ENCODE measurements at places on chromosomes 6 and 20. TPM values are rescaled to one million over a fixed set of nuclear protein-coding genes. Genes with fewer than 3 reads are reported as not detected.

DNA sequence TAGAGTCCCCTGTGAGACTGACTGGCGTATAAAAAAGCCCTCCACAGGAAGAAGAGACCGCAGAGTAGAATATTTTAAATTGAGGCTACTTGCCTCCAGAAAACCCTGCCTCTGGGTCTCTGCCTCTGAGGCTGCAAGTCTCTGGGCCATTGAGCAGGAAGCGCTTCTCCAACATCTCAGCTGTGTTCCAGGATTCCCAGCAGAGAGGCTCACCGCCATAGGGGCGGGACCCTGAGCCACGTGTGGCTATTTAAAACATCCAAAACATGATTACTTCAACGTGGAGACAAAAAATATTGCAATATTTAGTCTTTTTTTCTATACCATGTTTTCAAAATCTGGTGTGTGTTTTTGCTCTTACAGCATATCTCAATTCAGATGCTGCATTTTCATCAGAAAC lies 59.4 kb downstream of the GNAS-AS1 start:
- no peak for DNase-seq
- H3K4me1 ChIP-seq = peaks cover 14% of the 10 kb centered on the region
- H3K27me3 ChIP-seq = no peaks in the 10 kb centered on the region
- no peak overlapping the region for H3K4me3 ChIP-seq
- H3K27ac ChIP-seq = no peak overlapping the region

- no peak for DNase-seq
- H3K36me3 ChIP-seq = no peaks in the 10 kb centered on the region
- no peak overlapping the region for H3K4me3 ChIP-seq
Observed at GRCh38 chr20:60630609-60631008, 621.5 kb upstream of the CDH4 start.

GRCh38 chr6:71321314-71321713 lies 32.7 kb downstream of the OGFRL1 start:
- H3K36me3 ChIP-seq = no peaks in the 10 kb centered on the region
- peaks cover 4% of the 10 kb centered on the region for H3K4me1 ChIP-seq
- H3K27ac ChIP-seq = no peak overlapping the region
- no peak for DNase-seq

GRCh38 chr6:81450180-81450579 lies 302.3 kb downstream of the TENT5A start:
- H3K4me1 ChIP-seq = no peaks in the 10 kb centered on the region
- no peaks in the 10 kb centered on the region for H3K27me3 ChIP-seq
- no peak overlapping the region for H3K27ac ChIP-seq
- no peak overlapping the region for H3K4me3 ChIP-seq
- no peak for DNase-seq
- H3K36me3 ChIP-seq = no peaks in the 10 kb centered on the region

- H3K27me3 ChIP-seq = no peaks in the 10 kb centered on the region
- H3K4me1 ChIP-seq = peaks cover 7% of the 10 kb centered on the region
- no peaks in the 10 kb centered on the region for H3K36me3 ChIP-seq
- peak; percentile 76 for DNase-seq
- no peak overlapping the region for H3K4me3 ChIP-seq
Observed at GRCh38 chr6:142819603-142820337, 125.2 kb downstream of the HIVEP2 start.

- H3K4me3 ChIP-seq = no peak overlapping the region
- H3K27ac ChIP-seq = peak overlapping the region; percentile 75
- H3K4me1 ChIP-seq = peaks cover 8% of the 10 kb centered on the region
- H3K36me3 ChIP-seq = no peaks in the 10 kb centered on the region
- no peaks in the 10 kb centered on the region for H3K27me3 ChIP-seq
- no peak for DNase-seq
Observed at GRCh38 chr6:16804546-16805242, 43.4 kb upstream of the ATXN1 start.

GRCh38 chr6:130424710-130425109 lies 58.9 kb downstream of the TMEM200A start:
- H3K27me3 ChIP-seq = no peaks in the 10 kb centered on the region
- DNase-seq = no peak
- no peaks in the 10 kb centered on the region for H3K4me1 ChIP-seq
- H3K36me3 ChIP-seq = no peaks in the 10 kb centered on the region
- no peak overlapping the region for H3K27ac ChIP-seq
- H3K4me3 ChIP-seq = no peak overlapping the region

ATP6V1G2 gene
- 0.47 TPM for polyA plus RNA-seq

ENPP5 gene
- polyA plus RNA-seq = 6.5 TPM

GNMT gene
- 4.5 TPM for polyA plus RNA-seq

BAG2 gene
- 2.4 TPM for polyA plus RNA-seq

Data from lung (tissue), 17 donors.